ENCODE measurements at places on chromosomes 11 and 22. TPM values are rescaled to one million over a fixed set of nuclear protein-coding genes. Genes with fewer than 3 reads are reported as not detected.

The ABCG4 gene
- under 0.01 TPM for total RNA-seq

The HSCB gene
- 19.3 TPM for total RNA-seq

The CDC42BPG gene
- total RNA-seq, result 0.33 TPM

The MIEF1 gene
- 16.4 TPM for total RNA-seq
